ENCODE measurements at places on chromosomes 5 and 9.

GRCh38 chr9:109586993-109587392, 88.9 kb upstream of the PTPN3 start:
- DNase-seq: no peak

DNA sequence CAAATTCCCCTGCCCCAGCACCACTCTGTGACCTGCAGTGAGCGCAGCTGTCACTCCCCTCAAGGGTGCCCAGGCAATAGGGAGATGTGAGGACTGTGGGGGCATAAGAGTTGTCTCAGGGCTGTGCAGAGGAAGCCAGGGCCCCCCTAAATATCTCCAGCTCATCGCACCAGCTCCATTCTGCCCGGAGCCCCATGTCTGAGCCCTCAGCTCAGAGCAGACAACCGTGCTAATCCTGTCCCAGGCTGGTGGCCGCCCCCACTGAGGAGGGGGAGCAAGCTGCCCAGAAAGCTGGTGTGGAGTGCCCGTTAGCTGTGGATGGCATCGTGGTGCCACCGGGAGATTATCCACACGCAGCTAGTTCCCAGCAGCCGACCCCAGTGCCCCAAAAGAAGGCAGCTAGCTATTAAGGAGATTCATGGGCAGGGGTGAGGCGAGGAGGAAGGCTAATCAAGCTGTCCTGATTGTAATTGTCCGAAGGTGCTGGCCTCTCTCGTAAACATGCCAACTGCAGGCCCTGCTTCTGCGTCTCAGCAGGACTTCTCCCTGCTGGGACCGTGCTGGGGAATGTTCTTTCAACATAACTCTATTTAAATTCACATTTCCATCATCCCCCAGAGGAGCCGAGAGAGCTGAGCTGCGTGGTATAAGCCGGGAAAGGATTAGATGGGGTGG, 17.0 kb upstream of the FIBCD1 start:
- DNase-seq: no peak

DNA sequence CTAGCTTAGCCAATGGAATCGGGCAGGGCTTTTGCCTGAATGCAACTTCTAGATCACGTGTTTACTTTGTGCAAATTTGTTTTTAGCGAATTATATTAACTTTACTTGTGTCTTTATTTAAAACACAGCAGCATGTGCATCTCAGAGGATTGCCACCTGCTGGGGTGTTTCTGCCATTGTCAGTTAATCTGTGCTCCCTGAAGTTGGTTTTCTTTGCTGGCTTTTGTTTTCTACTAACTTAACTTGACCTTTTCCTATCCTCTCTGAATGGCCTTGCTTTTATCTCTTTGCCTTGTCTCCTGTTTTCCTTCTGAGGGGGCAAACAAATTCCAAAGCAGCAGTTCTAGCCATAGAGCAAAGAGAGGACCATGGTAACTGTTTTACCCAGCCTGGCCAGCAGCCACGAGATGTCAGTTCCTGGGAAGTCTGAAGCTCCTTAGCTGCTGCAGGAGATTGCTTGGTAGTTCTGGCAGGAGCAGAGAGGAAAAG, 67.6 kb downstream of the ARHGEF28 start:
- DNase-seq: no peak

DNA sequence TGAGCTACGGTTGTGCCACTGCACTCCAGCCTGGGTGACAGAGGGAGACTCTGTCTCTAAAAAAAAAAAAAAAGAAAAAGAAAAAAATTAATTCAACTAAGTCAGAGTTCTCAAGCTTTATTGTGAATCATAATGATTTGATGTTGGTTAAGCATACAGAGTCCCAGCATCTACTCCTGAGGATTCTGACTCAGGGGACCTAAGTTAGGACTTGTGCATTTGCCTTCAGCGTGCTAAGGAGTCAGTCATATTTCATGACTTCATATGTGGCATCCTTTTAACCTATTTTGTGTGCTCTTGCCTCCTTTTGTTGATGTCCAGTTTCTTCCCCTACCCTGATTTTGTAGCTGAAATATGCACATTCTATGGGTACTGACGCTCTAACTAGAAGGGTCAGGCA, 2.9 kb downstream of the MYOZ3 start:
- no peak for DNase-seq
